ENCODE measurements at places on chromosomes 13 and 19.

- no peak for DNase-seq
These were observed 68.6 kb upstream of the IPO5 start for GRCh38 chr13:97884707-97885468.

GRCh38 chr13:31873145-31873544 is 133.8 kb downstream of the RXFP2 start:
- DNase-seq = no peak

GRCh38 chr13:51630288-51630615 is 46.0 kb downstream of the WDFY2 start:
- no peak for DNase-seq

- no peak for DNase-seq
These were observed 13.0 kb downstream of the ZNF490 start for GRCh38 chr19:12597594-12597993.

DNA sequence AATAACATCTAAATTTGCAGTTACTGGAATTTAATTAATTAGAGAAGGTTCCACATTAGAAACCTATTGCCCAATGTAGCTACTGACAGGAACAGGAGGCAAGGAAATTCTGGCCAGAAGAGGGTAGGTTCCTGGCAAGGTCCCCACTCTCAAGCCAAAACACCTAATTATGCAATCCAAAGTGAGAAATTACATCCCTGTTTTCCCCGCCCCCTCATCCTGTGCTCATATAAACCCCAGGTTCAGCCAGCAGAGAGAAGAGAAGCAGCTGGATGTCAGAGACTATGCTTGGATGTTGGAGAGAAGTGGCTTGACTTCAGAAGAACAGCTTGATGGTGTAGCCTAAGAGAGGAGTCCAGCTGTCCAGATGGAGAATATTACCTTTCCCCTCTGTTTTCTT is 951.3 kb upstream of the PRR20A start:
- no peak for DNase-seq

GRCh38 chr13:67867206-67867605 is 637.1 kb upstream of the PCDH9 start:
- no peak for DNase-seq

GRCh38 chr19:14187561-14187960 is 18.4 kb downstream of the ADGRL1 start:
- DNase-seq = no peak

DNA sequence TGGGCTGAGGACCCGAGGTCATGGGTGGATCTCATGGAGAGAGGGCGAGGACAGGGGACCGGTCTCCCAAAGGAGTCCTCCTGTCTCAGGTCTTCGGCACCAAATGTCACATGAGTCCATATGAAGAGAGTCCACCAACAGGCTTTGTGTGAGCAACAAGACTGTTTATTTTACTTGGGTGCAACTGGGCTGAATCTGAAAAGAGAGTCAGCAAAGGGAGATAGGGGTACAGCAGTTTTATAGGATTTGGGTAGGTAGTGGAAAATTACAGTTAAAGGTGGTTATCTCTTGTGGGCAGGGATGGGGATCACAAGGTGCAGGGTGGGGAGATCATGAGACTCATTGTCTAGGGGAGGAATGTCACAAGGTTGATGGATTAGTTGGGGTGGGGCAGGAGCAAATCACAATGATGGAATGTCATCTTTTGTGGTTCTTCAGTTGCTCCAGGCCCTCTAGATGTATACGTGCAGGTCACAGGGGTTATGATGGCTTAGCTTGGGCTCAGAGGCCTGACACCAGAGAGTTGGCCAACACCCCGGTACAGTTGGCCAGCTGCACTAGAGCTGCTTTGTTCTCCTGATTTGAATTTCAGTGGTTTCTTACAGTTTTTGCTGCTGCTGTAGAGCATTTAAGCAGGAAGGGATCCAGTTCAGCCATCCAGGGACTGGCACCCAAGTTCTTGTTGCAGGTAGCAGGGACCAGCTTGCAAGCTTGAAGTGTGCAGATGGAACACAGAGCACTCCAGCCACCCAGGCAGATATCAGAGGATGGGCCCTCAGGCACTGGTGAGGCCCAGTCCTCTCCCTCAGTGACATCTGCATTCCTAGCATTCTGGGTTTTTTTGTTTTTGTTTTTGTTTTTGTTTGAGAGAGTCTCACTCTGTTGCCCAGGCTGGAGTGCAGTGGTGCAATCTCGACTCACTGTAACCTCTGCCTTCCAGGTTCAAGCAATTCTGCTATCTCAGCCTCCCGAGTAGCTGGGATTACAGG is 26.4 kb upstream of the IGFL1 start:
- no peak for DNase-seq

GRCh38 chr19:55766466-55766865 is 2.5 kb upstream of the RFPL4AL1 start:
- no peak for DNase-seq

- DNase-seq = no peak
These were observed 183.7 kb upstream of the LSM14A start for GRCh38 chr19:33988601-33989000.

DNA sequence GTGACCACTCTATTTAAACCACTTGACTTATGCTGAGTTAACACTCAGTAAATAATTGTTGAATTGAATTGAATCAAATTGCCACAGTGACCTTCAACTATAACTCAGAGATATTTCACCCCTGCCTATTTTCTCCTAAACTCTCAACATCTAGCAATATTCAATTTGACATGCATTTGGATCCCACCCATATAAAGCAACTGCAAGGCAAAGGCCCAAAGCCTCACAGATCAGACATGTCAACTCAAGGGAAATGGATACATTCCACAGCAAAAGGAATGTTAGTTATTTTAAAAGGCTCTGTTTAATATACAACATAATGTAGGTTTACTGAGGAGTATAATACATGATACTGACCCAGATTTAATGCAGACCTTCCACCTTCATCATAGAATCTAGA is 107.4 kb downstream of the KCTD12 start:
- DNase-seq = no peak

- DNase-seq = no peak
These were observed 5.7 kb upstream of the TNFSF13B start for GRCh38 chr13:108263621-108264355.

GRCh38 chr13:113211774-113212173 is 2.4 kb downstream of the CUL4A start:
- peak; percentile 50 for DNase-seq

DNA sequence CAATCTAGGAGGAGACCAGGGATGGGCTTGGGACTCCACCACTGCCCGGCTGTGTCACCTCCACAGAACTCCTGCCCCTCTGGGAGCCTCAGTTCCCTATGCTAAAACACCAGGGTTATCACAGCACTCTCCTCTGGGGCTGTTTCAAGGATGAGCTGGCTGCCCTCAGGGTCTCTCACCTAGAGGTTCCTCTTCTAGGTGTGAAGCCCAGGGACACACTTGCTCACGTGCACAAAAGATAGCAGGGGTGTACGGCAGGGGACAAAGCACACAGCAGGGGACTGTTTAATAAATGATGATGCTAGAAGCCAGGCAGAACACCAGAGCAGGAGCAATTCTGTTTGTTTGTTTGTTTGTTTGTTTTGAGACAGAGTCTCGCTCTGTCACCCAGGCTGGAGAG is 16.8 kb upstream of the LYPD3 start:
- no peak for DNase-seq

DNA sequence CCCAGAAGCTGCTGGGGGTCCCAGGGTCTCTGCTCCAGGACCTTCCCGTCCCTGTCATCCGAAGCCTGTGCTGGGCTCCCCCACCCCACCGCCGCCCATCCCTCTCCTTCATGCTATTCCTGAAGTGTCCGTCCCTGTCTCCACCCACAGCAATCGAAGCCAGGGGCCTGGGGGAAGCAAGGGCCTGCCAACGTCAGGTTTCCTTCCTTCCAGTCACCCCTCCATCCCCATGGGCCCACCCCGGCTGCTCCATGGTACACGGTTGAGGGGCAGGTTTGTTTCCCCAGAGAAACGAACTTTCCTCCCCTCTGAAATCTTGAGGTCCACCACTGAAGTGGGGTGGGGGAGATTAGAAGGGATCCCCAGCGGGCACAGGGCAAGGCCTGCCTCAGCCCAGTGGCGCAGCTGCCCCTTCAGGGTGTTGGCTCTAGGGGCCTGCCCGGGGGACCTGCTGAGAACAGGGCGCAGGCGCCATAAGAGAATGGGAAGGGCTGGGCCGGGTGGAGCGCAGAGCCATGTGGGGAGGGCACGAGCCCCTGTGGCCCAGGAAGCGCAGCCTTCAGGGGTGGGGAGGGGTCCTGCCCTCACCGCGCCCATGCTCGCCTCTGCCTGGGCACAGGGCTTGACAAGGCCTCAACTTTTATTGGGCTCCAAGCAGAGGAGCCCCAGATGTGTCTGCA is 16.1 kb downstream of the CEBPG start:
- no peak for DNase-seq

DNA sequence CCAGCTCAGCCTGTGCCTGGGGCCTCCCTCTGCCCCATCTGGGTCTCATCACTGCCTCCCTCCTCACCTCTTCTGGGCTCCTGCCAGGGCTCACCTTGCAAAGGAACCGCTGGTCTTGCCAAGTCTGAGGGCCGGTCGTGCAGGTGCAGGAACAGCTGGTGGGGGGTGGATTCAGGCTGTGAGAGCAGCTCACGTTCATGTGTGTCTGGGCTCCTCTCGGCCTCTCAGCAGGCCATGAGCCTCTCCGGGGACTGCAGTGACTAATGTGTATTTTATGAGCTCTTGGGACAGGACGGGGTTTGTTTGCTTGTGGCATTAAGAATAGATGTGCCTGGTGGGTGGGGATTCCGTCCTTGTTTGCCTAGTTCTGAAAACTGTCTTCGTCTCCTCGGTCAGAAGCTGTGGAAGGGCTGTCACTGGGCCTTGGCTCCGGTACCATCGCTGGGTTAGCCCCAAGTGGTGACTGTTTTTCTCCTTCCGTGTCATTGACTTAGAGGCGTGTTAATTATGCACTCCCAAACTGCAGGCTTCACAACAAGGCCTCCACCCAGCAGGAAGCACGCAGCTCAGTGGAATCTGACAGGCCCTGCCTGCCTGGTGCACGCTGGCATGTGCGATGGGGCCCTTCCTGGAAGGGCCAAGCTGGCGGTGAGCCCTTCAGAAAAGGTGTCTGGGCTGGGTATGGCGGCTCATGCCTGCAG is 77.6 kb downstream of the KDM4B start:
- DNase-seq = no peak

DNA sequence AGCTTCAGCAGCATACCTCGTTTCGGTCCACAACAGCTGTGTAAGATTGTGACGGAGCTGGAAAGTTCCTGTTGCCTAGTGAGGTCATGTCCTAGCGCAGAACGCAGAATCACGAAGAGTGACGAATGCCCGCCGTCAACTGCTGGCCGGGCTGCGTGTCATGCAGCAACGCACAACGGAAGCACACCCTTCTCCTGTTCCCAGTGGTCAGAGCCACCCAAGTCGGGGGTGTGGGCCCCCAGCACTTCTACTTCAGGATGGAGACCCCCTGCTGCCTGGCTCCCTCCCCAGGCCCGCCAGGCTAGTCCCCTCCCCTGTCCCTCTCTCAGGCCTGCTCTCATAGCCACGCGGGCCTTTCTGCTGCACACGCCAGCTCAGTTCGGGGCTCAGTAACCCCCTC is 25.9 kb downstream of the C2CD4C start:
- no peak for DNase-seq

GRCh38 chr13:66111628-66112027 is 1118.5 kb downstream of the PCDH9 start:
- DNase-seq = no peak

DNA sequence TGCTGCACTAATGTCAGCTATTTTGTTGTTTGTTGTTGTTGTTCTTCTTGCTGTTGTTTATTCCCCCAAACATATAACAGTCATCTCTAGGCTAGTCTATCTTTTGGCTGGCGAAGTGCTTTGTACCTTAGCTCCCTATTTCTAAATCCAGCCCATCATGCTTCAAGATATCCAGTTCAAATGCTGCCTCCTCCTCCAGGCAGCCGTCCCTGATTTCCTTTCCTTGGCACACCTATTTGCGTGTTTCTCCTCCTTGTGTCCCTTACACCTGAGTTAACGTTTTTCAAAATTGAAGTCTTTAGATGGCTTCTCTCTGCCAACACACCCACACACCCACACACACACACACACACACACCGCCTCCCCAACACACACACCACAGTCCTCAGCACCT is 25.5 kb downstream of the INSR start:
- DNase-seq = no peak

GRCh38 chr13:45451282-45451681 is 13.5 kb upstream of the COG3 start:
- DNase-seq = no peak

Measured in activated CD8-positive, alpha-beta T cell treated with anti-CD3 and anti-CD28 coated beads for 36 hours (primary cell).